ENCODE measurements at places on chromosomes 16 and 17.

GRCh38 chr17:15777717-15778116 lies 45.6 kb downstream of the TBC1D26 start:
- DNase-seq: no peak

- DNase-seq: no peak
Observed at GRCh38 chr17:29569245-29569950, 897 bp downstream of the TP53I13 start.

DNA sequence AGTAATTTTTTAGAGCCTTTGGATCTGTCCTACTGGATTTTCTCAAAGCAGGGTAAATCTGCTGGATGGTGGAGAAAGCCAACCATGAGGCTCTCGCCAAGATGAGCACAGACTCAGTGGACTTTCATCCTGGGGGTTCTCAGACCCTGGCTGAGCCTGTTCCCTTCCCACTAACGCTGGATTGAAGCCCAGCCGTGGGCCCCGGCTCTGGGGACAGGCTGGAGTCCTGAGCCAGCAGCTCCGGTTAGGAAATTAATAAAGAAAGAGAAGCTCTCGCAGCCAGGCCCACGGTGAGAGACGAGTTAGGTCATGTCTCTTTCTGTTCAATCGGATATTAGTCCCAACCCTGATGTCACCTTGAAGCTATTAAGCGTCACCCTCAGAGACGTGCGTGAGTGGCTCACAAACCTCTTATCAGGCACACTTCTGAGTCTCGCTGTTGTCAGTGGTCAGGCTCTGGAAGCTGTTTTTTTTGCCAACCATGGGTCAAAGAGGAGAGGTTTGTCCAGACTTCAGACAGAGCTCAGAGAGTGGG lies 27.1 kb downstream of the MEOX1 start:
- DNase-seq: peak; percentile 26

DNA sequence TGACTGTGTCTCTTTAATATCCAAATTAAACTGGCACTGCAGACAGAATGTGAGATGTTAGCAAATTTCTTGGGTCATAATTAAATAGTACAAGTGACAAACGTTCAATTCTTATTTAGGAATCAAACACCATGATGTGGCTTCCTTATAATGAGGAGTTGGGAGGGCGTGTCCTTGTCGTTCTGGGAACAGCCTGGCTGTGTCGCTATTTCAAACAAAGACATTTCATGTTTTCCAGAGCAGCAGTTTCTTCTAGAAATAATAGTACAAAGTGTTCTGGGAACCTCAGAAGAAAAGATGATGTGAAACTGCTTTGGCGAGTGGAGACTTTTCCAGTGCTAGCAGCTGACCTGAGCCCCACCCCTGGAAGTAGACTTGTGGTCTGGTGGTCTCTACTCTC lies 301.7 kb upstream of the N4BP1 start:
- DNase-seq: no peak

- DNase-seq: no peak
Observed at GRCh38 chr16:79823639-79824038, 223.1 kb upstream of the MAF start.

- no peak for DNase-seq
Observed at GRCh38 chr17:34858591-34859565, 102.4 kb downstream of the CCT6B start.

GRCh38 chr17:9200699-9201359 lies 179.5 kb downstream of the NTN1 start:
- no peak for DNase-seq

DNA sequence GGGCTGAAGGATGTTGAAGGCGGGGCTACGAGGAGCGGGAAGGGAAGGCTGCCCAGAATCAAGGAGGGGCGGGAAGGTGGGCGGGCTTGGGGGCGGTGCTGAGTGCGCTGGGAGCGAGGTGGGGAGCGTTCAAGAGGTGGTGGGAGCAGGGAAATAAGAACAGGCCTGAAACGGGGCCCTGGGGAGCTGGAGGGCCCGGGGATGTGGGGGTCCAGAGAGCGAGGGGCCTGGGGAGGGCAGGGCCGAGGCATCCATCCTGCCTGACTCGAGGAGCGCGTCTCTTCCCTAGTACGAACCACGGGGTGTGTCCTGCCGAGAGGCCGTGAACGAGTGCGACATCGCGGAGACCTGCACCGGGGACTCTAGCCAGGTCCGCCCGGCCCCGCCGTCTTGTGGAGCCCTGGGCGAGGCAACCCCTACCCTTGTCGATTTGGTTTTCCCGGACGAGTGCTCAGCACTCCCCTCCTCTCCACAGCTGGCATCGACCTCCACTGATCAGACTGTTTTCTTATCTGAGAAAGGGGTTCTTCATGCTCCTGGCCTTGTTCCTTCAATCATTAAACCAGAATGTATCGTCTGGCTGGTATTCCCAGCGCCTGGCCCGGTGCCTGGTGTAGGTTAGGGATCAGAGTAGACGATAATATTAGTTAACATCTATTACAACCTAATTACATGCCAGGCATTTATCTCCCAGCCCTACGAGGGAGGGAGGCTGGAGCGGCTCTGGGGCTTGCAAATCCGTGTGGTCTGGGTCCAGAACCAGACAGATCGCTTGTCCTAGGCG lies 17.2 kb downstream of the ADAM11 start:
- no peak for DNase-seq

Measured in amniotic epithelial cell (primary cell).